ENCODE measurements at places on chromosomes 16 and 17.
A peak's percentile ranks its signal among the peaks of the same experiment; 100 is the strongest.

GRCh38 chr16:84883301-84883700 is 63.5 kb downstream of the CRISPLD2 start:
- H3K36me3 ChIP-seq, result no peaks in the 10 kb centered on the region
- H3K27ac ChIP-seq, result no peak overlapping the region
- no peak overlapping the region for H3K4me3 ChIP-seq
- no peaks in the 10 kb centered on the region for H3K27me3 ChIP-seq

DNA sequence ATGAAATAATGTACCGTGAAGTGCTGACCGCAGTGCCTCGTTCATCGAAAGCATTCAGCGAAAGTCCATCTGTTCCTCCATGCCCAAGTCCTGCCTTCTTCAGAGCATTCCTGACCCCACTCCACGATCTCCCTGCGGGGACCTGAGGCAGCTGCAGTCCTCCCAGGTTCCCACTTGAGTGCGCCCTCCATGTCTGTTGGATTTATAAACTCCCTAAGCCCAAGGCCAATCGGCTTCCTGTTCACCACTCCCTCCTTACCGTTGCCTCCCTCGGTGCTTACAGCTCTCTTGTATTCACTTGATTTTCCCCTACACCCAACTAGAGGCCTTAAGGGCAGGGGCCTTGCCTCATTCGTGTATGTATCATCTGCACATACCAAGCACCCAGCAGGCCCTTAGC is 2.8 kb downstream of the RAD51D start:
- peak overlapping the region; percentile 34 for H3K27ac ChIP-seq
- H3K27me3 ChIP-seq, result no peaks in the 10 kb centered on the region
- DNase-seq, result no peak
- peaks cover 27% of the 10 kb centered on the region for H3K4me1 ChIP-seq
- H3K36me3 ChIP-seq, result peaks cover 3% of the 10 kb centered on the region

DNA sequence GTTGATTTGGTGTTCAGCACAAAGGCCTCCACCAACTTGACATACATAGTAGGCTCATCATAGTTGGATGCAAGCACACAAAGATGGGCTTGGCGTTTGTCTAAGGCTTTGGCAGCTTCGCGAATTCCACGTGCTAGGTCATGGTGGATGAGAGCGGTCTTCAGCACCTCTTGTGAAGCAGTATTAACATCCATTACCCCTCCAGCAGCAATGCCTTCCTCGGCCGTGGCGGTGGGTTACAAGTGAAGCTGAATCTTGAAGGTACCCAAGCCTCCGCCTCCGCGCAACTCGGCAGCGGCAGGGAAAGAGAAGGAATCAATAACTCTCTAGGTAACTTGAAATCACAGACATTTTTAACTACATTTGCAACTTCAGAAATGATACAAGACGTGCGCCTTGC is 1.1 kb upstream of the PELP1 start:
- no peaks in the 10 kb centered on the region for H3K36me3 ChIP-seq
- DNase-seq, result no peak
- peaks cover 11% of the 10 kb centered on the region for H3K4me1 ChIP-seq
- H3K4me3 ChIP-seq, result no peak overlapping the region
- no peak overlapping the region for H3K27ac ChIP-seq

DNA sequence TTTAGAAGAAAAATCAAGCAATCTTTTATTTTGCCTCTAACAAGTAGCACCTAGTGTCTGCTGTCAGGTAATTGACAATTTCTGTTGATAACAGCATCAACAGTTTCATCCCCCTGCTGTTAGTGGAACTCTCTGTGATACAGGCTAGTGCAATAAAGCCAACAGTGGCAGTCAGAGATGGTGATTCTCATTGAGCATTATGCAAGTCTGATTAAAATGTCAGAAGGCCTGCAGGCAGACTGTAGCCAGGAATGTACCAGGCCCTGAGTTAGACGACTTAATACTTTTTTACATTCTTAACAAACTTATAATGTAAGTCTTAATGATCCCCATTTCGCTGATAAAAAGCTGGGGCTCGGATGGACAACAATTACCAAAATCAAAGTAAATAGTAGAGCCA is 14.6 kb downstream of the CYLD start:
- no peaks in the 10 kb centered on the region for H3K4me1 ChIP-seq
- no peaks in the 10 kb centered on the region for H3K27me3 ChIP-seq
- peaks cover 79% of the 10 kb centered on the region for H3K36me3 ChIP-seq
- DNase-seq, result no peak
- no peak overlapping the region for H3K4me3 ChIP-seq

DNA sequence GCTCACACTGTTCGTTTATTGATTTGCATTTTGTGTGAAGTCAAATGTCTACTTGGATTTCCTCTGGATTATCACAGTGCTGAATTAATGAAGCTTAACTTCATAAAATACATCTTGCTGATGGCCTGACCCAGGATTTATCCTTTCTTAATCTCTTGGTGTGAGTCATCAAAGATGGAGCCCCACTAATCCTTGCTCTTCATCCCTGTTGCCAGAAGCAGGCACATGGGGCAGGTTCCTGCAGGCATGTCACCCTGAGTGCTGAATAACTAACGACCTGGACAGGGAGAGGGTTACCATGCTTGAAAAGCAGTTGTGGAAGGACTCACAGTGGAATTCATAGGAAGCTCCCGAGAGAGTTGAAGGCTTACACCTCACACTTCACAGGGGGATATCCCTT is 56.0 kb upstream of the FA2H start:
- no peak overlapping the region for H3K4me3 ChIP-seq
- H3K27me3 ChIP-seq, result peaks cover 3% of the 10 kb centered on the region
- no peak for DNase-seq
- no peaks in the 10 kb centered on the region for H3K4me1 ChIP-seq
- H3K27ac ChIP-seq, result no peak overlapping the region

GRCh38 chr17:71427801-71428200 is 693.0 kb upstream of the SOX9 start:
- DNase-seq, result peak; percentile 53
- no peaks in the 10 kb centered on the region for H3K27me3 ChIP-seq
- H3K4me3 ChIP-seq, result no peak overlapping the region
- H3K4me1 ChIP-seq, result peaks cover 2% of the 10 kb centered on the region

GRCh38 chr16:4410335-4411075 is 5.9 kb downstream of the CORO7 start:
- H3K27ac ChIP-seq, result no peak overlapping the region
- H3K27me3 ChIP-seq, result no peaks in the 10 kb centered on the region
- H3K36me3 ChIP-seq, result peaks cover 27% of the 10 kb centered on the region
- no peak overlapping the region for H3K4me3 ChIP-seq
- DNase-seq, result peak; percentile 96

Measured in mesenchymal stem cell (in vitro differentiated cells and primary cell).